ENCODE measurements at places on chromosomes 2 and 18.

DNA sequence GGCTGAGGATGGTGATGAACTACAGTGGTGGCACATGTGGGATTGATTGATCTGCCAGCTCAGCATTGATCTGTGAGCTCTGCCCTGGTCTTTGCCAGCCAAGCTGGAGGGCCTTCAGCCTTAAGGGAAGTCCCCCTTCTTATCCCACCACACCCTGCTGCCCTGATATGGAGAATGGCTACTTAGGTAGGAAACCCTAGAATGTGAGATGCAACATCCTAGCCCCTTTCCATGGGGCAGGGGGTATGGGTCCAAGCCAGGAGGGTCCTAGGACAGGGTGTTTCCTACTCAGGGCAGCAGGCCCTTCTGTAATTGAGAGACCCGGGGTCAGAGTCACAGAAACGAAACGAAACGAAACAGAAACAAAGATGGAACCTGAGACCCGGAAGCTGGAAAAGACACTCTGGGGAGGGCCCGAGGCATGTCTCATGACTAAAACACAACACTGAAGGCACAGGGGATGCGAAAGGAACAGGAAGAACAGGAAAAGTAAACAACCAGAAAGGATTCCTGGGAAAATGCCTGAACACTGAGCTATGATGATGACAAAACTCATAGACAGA is 16.9 kb upstream of the SULT1C2 start:
- DNase-seq: no peak

DNA sequence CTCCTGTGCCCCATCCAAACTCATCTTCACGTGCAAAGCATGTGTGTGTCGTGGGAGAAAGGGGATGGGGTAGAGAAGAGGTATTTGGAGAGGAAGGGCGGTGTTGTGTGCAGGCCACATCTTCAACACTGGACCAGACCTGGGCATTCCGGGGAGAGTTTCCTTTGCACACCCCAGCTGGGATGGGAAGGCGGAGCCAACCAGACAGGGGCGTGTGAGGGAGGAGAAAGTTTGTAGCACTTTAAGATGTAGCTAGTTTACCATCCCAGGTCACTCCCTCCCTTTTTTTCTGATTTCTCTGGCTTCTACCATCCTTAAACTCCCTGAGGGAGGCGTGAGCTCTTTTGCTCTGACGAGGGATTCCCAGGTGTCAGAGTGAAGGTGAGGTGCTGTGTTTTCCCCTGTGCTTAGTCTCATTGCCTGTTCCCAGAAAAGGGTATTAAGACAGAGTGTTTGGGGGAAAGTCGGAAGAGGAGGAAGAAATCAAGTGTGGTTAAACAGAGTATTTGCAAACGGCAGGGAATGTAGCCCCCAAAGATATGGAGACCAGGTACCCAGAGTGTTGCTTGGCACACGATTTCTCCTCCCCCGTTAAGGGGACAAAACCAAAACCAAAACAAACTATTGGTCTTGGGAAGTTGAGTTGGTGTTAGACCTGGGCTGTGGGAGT is 1.6 kb downstream of the SETBP1 start:
- no peak for DNase-seq

GRCh38 chr2:208210688-208211451 is 21.0 kb upstream of the C2orf80 start:
- no peak for DNase-seq

DNA sequence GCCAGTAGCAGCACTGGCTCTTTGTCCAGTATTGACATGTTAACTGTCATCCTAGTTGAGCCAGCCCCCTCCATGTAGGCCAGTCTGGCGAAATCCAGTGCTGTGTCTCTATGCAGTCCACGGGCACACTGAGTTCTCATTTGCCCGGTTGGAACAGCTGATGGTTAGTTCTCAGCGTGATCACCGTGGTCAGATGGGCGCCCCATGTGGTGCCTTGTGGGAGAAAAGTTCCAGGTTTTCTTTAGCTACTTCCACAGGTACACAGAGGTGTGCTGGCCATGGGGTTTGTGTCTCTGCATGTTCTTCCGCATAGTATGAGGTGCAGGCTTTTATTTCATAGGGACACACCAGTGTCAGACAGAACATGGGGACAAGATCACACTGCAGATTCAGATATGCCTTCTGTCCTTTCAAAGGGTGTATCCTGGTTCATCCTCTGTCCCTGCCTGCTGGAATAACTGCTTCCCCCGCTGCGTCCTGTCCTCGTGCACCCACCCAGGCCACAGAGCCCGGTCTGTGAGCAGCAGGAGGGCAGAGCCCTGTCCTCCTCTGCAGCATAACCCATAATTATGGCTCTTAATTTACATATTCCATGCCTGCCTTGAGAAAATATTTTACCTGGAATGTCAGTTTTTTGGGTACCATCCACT is 334.1 kb downstream of the GBX2 start:
- no peak for DNase-seq

- DNase-seq: peak; percentile 7
Observed at GRCh38 chr2:70041663-70042062, 45.6 kb upstream of the PCBP1 start.
